ENCODE measurements at places on chromosomes 7 and 10.

DNA sequence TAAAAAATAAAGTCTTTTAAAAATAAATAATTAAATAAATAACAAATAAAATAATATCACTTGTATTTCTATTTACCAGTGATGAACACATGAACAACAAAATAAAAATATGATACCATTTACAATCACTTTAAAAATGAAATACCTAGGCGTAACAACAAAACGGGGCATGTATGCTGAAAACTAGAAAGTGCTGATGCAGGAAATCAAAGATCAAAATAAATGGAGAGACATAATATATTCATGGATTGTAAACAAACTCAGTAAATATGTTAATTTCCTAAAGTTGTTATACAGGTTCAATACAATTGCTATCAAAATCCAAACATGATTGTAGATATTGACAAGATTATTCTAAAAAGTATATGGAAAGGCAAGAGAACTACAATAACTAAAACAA lies 19.2 kb upstream of the SFTPA2 start:
- no peak for DNase-seq

DNA sequence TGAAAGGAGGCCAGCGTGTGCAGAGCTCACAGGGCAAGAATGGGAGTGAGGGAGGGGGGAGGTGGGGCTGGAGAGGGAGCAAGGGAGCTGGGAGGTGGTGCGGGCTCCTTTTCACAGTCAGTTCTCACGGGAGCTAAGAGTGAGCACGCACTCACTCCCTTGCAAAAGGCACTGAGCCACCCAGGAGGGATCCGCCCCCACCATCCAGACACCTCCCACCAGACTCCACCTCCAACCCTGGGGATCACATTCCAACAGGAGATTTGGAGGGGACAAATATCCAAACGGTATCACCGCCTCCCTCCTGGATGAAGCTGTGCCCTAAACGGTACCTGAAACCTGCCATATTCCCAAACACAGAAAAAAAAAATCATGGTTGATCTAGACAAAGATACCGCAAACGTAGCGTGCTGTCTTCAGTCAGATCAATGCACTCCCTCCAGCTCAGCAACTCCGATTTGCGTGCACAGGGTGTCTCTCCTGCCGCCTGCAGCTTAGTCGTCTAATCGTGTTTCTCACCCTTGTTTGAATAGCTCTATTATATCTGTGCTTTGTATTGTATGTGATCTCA lies 20.3 kb upstream of the PRKAG2 start:
- DNase-seq = no peak

GRCh38 chr7:132558815-132559214 lies 17.5 kb downstream of the PLXNA4 start:
- DNase-seq = no peak

GRCh38 chr10:104925232-104925851 lies 284.3 kb downstream of the SORCS3 start:
- DNase-seq = no peak

DNA sequence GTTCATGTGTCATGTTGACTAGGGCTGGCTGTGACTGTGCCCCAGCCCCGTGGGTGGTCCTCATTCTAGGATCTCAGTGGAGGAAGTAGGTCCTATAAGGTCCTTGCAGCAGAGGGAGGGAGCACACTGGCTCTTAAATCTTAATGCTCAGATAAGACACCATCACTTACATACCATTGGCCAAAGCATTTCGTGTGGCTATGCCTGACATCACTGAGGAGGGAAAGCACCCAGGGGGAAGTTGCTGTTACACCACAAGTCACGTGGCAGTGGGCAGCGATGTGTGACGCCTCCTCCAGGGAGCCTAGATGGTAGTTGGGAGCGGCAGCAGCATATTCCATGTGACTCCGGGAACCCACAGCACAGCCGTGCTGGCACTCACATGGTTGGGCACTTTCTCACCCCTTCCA lies 224.7 kb upstream of the SH2B2 start:
- DNase-seq = no peak

GRCh38 chr7:158026636-158027265 lies 560.9 kb downstream of the PTPRN2 start:
- DNase-seq = no peak

DNA sequence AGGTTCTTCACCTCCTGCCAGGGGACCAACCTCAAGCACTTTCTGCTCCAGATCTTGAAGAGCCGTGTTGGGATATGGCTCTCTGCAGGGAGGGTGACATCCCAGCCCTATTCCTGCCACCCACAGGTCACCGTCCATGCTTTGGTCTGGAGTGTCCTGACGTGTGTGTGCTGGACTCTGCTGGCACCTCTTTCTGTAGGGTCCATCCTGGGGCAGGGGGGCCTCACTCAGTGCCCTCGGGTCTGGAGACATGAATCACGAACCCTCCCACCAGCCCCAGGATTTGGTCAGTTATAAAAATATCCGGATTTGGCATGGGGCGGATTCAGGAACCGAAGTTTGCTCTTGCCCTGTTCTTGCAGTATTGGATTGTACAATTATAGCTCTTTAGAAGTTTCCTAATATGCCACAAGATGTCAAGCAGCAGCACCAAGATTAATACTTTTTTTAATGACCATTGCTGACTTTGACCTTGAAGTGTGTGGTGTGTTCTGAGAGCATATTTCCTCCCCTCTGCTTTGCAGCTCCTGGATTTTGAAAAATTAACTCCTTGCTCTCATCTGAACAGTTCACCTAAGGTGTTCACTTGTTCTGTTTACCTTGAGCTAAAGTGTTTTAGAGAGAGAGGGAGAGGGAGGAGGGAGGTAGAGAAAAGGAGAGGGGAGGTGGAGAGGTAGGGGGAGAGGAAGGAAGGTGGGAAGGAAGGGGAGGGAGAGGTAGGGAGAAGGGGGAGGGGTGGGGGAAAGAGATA lies 95.4 kb upstream of the SHH start:
- no peak for DNase-seq

DNA sequence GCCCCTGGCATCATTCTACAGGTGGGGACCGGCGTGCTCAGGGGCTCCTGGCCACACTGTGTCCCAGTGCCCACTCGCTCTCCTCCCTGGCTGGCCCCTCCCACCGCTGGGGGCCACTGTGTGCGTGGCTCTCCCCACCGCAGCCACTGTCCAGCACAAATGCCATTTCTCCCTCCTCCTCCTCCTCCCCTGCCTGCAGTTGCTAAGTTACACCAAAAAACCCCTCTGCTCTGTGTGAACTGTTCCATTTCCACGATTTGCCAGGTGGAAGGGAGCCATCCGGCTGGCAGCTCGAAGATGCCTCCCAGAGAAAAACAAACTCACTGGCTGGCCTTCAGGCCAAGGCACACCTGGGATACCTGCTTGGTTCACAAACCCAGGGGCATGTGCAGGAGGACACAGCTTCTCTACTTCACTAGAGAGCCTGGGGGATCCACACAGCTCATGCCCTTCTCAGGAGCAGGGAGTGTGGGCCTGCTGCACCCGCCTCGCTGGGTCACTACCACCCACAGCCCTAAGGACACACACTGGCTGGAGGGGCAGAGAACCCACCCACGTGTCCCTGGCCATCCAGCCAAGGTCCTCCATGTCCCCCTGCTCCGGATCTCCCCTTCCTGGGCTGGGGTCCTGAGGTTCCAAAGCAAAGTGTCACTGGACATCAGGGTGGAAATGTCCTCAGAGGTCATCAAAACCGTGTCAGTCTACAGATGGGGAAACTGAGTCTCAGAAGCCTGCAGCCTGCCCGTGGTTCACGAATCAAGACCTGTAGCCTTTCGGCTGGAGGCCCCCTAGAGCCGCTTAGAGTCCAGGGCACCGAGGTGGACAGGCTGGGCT lies 1.7 kb downstream of the RASGEF1A start:
- DNase-seq = no peak

GRCh38 chr10:7251696-7252465 lies 159.0 kb downstream of the SFMBT2 start:
- no peak for DNase-seq

GRCh38 chr10:105291571-105291970 lies 650.5 kb downstream of the SORCS3 start:
- DNase-seq = no peak

- DNase-seq = no peak
Observed at GRCh38 chr7:128035712-128036111, 4.5 kb upstream of the LRRC4 start.

- no peak for DNase-seq
Observed at GRCh38 chr10:25707572-25707971, 226.5 kb upstream of the MYO3A start.

DNA sequence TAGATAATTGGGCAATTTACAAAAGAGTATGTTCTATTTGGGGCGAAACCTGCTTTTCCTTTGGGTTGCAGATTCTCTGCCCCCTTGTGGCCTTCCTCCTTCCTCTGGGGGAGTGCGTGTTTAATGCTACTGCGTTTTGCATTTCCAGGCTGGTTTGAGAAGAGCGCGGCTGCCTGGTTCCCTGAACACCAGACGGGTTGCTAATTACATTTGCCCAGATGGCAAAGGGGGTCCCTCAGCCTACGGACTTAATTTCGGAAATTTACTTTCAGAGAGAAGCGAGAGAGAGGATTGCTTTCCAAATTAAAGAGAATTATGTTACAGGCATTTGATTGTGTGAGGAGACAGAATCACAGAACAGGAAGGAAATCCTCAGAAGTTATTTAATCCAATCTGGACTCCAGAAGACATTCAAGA lies 91.9 kb upstream of the JAZF1 start:
- DNase-seq = peak; percentile 30

DNA sequence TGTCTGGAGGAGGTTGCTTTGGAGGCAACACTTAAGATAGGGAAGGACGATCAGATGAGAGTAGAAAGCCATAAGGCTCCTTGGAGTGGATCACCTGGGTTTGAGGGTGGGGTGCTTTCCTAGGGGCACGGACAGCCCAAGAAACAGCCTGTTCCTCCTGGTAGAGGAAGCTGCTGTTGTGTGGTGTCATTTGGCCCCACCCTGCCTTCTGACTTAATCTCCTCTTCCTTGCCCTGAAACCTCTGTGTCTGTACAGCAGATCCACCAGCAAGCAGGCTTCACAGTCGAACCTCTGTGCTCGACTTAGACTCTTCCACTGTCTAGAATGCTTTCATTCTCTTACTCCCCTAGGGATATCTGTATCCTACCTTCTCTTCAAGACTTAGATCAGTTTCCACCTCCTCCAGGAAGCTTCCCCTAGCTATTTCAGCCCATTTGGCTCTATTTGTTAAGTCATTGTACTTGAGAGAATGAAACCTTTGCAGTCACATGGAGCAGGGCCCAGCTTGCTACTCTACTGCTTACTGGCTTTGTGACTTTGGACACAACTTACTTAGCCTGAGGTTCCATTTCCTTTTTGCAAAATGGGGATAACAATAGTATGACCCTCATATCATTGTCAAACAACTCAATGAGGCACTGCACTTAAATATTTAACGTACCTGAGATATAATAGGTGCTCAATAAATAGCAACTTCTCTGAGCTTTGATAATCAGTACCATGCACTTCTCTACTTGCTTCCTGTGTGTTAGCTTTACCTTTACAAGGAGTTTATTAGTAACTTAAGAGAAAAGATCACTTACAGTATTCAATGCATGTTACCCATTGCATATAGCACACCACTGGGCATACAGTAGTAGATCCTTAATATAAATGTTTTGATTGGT lies 5.0 kb downstream of the MXI1 start:
- DNase-seq = peak; percentile 31

- no peak for DNase-seq
Observed at GRCh38 chr10:30762620-30763019, 133.1 kb upstream of the LYZL2 start.

- DNase-seq = no peak
Observed at GRCh38 chr10:102721954-102722353, 7.5 kb downstream of the SFXN2 start.

DNA sequence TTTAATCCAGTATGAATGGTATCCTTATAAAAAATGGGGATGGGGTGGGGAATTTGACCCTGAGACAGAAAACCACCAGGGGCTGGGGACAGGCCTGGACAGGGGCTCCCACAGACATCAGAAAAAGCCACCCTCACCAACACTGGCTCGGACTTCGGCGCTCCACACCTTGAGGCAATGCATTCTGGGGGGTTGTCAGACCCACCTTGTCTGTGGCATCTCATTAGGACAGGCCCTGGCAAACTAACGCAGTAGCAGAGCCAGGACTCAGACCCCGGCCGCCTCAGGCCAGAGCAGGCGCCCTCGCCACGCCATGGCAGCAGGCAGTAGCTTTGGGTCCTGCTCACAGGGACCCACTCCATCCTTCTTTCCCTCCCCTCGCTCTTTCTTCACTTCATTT lies 160.1 kb downstream of the CCDC3 start:
- DNase-seq = no peak

- DNase-seq = no peak
Observed at GRCh38 chr10:104735036-104735756, 94.1 kb downstream of the SORCS3 start.

GRCh38 chr7:20165146-20165510 lies 52.1 kb downstream of the MACC1 start:
- DNase-seq = no peak

DNA sequence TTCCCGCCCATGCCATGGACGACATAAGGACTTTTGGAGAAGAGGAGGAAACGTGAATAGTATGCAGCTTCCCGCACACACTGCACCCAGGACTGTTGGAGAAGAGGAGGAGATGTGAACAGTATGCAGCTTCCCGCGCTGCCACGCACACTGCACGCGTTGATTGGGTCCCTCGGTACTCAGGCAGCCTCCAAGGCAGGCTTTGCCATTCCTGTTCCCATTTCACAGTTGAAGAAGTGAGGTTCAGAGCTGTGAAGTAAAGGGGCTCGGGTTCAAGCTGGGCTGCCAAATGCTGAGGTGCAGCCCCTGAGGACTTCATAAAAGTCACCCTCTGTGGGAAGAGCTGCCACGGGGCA lies 147.9 kb upstream of the FAM20C start:
- DNase-seq = no peak

DNA sequence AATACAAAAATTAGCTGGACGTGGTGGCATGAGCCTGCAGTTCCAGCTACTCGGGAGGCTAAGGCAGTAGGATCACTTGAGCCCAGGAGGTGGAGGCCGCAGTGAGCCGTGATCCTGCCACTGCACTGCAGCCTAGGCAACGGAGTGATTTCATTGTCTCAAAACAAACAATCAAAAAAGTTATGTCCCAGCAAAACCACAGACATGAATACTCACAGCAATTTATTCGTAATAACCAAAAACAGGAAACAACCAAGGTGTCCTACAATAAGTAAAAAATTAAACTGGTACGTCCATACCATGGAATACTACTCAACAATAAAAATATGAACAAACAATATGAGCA lies 11.6 kb upstream of the CYTH3 start:
- no peak for DNase-seq

GRCh38 chr7:97009753-97010732 lies 4.7 kb downstream of the DLX6 start:
- no peak for DNase-seq

GRCh38 chr7:147013825-147014224 lies 897.2 kb downstream of the CNTNAP2 start:
- no peak for DNase-seq

All from activated CD8-positive, alpha-beta memory T cell treated with anti-CD3 and anti-CD28 coated beads, Interleukin-2, amount 50 U/mL, for 4 hours (primary cell).